ENCODE measurements at places on chromosomes 11 and 22.

GRCh38 chr11:27660171-27660570 is 40.1 kb downstream of the BDNF start:
- no peak for DNase-seq

GRCh38 chr11:2807801-2808241 is 77.8 kb downstream of the CDKN1C start:
- no peak for DNase-seq

- DNase-seq = no peak
Measured at GRCh38 chr11:62242021-62242420, at the start of gene SCGB1D2. Gene SCGB1D2, plus strand, starts transcription at chr11:62242239. Its CDS starts 69 bp downstream, at chr11:62242308.

- DNase-seq = no peak
Measured at GRCh38 chr22:36928196-36928595, 14.8 kb downstream of the CSF2RB start.

- DNase-seq = no peak
Measured at GRCh38 chr11:2929950-2930703, 907 bp upstream of the PHLDA2 start.

DNA sequence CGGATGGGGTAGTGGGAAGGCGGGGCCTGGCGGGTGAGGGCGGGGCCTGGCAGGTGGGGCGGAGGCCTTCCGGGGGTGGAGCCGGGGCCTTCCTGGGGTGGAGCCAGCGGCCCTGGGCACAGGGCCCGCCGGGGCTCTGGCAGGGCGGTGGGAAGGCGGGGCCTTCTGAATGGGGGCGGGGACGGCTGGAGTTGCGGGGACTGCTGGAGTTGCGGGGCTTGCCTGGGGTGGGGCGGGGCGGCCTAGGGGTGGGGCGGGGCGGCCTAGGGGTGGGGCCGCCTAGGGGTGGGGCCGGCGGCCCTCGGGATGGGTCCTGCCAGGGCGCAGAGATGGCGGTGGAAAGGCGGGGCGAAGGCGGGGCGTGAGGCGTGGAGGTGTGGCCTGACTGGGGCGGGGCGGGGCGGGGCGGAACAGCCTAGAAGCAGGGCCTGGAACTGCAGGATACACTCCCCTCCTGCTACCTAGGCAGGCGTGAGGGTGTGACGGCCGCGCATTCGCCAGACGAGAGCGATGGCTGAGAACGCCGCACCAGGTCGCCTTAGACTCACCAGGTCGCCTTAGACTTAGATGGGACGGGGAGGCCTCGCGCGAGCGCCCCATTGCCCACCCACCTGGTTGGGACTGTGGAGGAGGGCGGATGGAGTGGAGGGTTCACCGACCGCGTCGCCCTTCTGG is 19.3 kb downstream of the RRP7A start:
- peak; percentile 98 for DNase-seq

DNA sequence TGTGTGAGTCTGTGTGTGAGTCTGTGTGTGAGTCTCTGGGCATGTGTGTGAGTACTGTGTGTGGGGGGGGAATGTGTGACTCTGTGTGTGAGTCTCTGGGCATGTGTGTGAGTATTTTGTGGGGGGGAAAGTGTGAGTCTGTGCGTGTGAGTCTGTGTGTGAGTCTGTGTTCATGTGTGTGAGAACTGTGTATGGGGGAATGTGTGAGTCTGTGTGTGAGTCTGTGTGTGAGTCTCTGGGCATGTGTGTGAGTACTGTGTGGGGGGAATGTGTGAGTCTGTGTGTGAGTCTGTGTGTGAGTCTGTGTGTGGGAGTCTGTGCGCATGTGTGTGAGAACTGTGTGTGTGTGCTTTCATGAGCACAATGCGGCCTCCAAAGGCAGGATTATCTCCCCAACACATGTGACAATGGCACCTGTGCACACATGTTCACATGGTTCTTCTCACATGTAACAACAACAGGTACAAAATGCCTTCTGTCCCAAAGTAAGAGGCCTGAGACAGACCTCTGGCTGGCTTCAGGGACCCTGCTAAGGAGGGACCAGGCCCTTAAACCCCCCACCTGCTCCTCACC is 1.6 kb downstream of the CD5 start:
- DNase-seq = no peak

DNA sequence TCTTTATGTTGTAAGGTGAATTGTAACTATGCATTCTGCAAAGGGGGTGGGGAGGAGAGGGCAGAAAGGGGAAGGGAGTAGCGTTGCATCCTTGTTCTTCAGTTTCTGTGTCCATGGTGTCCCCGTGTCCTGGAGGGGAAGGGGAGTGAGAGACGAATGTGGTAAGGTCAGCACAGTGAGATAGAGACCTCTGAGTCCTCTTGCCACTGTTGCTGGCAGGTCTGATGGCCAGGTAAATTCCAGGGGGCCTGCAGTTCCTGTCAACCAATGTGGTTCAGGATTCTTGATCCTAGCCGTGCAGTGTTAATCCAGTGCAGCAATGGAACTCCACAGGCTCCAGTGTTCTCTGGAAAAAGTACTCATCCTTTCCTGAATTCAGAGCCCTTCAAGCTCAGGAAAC is 14.6 kb upstream of the ADSL start:
- DNase-seq = no peak

DNA sequence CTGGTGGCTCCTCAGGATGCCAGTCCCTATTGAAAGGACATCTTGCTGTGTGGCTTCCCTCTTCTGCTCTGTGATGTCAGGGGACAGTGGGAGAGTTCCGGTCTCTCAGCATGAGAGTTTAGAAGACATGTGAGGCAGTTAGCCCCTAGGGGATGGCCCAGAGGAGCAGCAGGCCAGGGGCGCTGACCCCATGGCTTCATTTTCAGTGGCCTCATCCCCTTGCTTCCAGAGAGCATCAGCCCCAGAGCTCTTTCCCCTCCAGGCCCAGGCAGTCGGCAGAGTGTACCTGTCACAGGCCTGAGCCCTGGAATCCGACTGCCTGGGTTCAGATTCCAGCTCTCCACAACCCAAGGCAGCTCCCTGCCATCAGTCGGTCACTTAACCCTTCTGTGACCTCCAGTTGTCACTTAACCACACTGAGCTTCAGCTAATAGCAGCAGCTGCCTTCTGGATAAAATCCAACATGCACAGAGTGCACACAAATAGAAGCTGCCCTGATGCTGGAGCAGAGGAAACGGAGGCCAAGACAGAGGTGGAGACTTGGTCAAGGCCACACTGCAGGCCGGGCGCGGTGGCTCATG is 14.1 kb upstream of the LRRC10B start:
- no peak for DNase-seq

GRCh38 chr22:23112472-23113012 is 29.2 kb downstream of the RSPH14 start:
- no peak for DNase-seq

- DNase-seq = no peak
Measured at GRCh38 chr11:35683728-35684339, 21.3 kb downstream of the TRIM44 start.

GRCh38 chr11:12752868-12753524 is 78.8 kb downstream of the TEAD1 start:
- DNase-seq = no peak

DNA sequence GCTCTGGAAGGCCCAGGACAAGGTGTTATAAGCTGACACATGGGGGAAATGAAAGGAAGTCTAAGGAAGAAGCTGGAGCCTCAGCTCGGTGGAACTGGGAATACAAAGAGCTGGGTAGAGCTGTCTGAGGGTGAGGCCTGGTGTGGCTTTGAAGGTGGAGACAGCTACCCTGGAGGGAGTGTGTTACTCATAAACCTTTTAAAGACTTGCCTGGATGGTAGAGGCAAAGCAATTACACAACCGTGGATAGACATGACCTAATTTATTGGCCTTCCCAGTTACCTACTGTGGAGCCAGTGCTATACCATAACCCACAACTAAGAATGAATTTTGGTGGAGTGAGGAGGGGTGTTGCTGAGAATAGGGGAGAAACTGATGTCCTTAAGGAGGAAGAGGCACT is 22.6 kb downstream of the EXPH5 start:
- no peak for DNase-seq

GRCh38 chr22:44664149-44664548 is 37.9 kb upstream of the PRR5 start:
- DNase-seq = no peak

- no peak for DNase-seq
Measured at GRCh38 chr22:49291169-49291568, 536.5 kb downstream of the BRD1 start.

GRCh38 chr11:110027627-110028371 is 65.4 kb upstream of the ZC3H12C start:
- DNase-seq = no peak

GRCh38 chr22:23072911-23073491 is 2.7 kb downstream of the GNAZ start:
- DNase-seq = no peak

GRCh38 chr11:59551659-59552521 is 40.6 kb downstream of the OR4D9 start:
- DNase-seq = no peak

GRCh38 chr22:42412744-42413333 is 19.4 kb downstream of the NFAM1 start:
- DNase-seq = no peak

DNA sequence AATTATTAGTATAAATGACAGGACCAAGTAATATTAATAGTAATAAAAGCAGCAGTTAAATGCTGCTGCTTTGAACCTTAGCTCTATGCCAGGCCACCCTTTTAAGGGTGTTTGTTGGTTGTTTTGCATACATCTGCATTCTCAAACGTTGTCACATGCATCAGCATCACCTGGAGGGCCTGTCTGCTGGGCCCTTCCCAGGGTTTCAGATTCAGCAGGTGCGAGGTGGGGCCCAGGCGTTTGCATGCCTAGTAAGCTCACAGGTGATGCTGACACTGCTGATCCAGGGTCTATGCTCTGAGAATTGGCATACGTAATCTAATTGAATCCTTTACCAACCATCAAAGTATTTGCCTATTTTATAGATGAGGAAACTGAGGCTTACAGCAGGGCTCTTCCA is 246.5 kb downstream of the CADM1 start:
- DNase-seq = no peak

- DNase-seq = no peak
Measured at GRCh38 chr22:37912171-37912570, 6.1 kb downstream of the MICALL1 start.

GRCh38 chr11:103676413-103676812 is 360.0 kb upstream of the DDI1 start:
- no peak for DNase-seq

DNA sequence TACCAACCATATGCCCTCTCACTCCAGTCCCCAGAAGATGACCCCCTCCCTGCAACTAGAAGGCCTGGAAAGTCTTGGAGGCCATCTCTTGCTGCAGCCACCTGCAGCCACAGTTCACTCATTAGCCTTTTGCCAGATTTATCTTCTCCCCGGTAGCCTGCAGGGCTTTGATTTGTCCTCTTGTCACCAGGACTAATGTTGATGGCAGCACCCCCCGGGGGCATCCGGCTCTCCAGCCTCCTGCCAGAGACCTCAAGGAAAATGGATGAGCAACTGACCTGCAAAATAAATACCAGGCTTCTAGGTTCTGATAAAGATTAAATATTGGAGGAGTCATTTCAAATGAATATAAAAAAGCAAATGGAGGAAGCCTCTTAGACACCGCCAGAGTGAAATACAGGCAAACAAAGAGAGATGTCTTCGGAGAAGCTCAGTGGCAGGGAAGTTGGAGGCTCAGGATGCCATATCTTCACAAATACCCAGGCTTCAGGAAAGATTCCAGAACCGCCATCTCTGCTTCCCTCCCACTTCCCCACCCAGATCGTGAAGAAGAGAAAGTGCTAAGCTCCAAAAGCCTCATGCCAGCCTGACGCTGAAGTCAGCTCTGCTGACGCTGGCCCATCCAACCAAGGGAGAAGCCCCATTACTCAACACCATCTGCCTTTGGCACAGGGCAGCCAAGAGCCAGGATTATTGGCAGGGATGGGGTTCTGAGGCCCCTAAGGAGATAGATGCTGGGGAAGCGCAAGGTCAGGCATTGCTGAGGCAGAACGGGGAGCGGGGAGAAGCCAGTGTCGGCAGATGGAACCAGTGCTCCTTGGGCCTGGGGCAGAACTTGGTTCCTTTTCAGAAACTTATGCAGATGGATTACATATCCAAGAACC is 362.7 kb downstream of the CADM1 start:
- DNase-seq = no peak

DNA sequence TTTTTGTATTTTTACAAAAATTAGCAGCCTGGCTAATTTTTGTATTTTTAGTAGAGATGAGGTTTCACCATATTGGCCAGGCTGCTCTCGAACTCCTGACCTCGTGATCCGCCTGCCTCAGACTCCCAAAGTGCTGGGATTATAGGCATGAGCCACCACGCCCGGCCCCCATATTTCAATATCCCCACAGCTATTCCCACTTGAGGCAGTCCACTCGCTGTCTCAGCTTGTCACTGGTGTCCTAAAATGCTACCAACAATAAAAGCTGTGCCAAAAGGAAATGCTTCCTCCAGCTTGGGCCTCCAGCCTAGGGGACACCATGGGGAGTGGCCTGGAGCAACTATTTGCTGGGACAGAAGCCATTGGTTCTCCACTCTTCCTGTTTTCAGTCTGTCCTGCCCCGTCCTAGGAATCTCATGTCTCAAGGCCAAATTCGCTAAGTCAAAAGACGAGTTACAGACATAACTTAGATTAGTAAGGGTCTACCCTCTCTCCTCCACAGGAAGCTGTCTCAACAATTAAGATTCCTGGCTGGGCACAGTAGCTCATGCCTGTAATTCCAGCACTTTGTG is 7.3 kb upstream of the SPINDOC start:
- DNase-seq = no peak

Data from H1 (cell line).